ENCODE measurements at places on chromosomes 7 and 10.

GRCh38 chr10:29620112-29620690, 14.6 kb downstream of the SVIL start:
- DNase-seq = no peak

DNA sequence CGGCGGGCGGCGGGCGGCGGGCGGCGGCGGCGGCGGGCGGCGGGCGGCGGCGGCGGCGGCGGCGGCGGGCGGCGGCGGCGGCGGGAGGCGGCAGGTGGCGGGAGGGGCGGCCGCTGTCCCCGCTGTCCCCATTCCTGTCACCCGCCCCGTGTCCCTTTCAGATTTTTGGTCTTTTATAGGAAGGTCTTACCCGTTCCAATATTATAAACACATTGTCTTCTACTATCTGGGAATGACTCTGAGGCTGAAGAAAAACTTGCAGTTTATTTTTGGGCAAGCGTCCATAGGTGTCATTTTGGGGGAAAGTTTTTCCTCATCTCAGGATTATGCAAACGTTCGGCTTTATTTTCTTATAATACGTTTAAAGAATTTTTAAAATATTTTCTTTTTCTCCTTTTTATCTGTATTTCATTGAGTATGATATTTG, 578 bp downstream of the ZNF713 start:
- peak; percentile 29 for DNase-seq

GRCh38 chr7:44539669-44540506, 1.2 kb downstream of the NPC1L1 start:
- DNase-seq = no peak

DNA sequence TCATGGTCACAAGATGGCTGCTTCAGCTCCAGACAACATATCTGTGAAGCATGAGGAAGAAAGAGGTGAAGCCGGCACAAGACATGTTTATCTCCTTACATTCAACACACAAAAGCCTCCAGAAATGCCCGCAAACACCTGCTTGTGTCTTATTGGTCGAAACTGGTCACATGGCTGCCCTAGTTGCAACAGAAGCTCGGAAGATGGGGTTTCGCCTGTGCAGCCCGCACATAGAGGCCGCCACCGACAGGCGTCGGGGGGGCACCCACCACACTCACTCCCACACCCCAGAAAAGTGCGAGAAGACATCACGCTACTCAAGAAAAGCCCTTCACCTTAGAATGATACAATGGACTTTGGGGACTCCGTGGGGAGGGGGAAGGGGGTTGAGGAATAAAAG, 63.0 kb upstream of the MGMT start:
- no peak for DNase-seq

DNA sequence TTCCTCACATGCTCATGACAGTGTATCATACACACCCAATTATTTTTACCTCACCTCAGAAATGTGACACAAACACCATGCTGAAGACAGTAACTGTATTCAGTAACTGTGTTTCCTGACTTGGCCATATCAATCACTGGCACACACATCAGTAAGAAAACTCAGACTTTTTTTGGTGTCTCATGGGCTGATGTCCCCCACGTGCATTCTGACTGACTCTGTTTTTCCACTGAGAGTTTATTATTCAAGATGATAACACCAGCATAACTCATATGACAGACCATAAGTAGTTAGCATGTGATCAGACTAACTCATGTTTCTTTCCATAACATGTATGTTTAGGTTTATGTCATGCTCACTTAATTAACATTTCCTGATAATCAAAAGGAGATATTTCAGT, 124.8 kb downstream of the CD36 start:
- DNase-seq = no peak
